Kidney epithelial cell (primary cell): ENCODE measurements at places on chromosomes 4 and X. TPM values are rescaled to one million over a fixed set of nuclear protein-coding genes. Genes with fewer than 3 reads are reported as not detected.

DNA sequence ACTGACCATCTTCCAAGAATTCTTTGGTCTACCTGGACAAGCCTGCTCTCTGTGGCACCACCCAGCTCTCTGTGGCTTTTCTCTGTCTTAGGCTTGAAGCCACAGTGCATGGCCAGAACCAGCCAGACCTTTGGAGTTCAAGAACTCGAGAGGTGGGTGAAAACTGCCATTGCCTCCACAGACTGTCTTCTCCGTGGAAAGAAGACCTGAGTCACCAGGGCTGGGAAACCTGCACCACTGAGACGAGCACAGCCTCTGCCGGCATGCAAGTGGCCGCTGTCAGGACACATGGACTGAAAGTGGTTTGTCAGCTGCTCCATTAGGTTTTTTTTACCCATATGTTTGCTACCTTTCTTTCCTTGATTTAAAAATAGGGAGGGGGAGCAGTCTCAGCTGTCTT is 74.5 kb downstream of the MGST2 start:
- no peak for DNase-seq

DNA sequence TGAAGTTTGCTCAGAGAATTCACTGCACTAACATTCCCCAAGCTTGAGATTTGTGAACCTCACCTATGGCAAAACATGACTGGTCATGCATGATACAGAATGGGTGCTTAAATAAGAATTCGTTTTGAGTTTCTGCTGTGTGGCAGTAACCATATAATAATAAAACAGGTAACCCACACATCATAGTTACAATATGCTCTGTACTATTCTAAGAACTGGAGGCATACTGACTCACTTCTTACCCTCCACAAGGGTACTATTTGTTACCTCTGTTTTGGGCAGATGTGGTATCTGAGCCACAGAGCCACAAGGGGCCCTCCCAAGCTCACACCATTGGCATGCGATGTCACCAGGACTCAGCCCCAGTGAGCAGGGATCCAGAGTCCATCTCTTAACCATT is 17.6 kb downstream of the SLC2A9 start:
- no peak for DNase-seq

The MEPE gene
- total RNA-seq, result not detected in 2 replicates

The POF1B gene
- not detected in 2 replicates for total RNA-seq

DNA sequence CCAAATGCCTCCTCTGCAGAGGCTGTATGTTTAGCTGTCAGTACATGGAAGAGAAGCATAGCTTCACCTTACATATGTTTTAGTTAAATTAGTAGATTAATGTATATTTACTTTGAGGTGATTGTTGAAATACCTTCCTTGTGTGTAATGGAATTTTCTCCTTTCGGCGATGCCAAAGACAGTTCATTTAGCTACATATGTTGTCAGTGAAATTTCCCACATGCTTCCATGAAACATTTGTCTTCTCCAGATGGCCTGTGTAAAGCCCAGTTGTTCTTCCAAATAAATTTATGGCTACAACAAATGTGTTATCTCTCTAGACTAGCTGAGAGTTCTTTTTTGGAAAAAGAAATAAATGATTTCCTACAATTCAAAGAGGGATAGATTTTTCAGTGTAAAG is 95.2 kb downstream of the GPAT3 start:
- DNase-seq, result no peak

DNA sequence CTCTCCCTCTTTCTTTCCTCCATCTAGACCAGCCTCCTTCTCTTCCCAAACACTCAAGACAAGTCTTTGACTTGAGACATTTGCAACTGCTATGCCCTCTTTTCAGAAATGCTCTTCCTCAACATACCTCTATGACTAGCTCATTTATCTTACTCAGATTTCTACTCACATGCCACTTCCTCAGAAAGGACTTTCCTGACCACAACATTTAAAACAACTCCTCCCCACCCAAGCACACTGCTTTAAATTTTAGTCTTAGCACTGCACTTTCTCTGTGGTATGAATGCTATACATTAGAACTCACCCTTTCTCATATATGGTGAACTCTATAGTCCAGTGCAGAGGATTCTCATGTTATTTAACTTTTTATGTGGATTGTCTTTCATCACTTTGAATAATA is 28.4 kb upstream of the SULT1E1 start:
- DNase-seq, result no peak

- DNase-seq, result no peak
Observed at GRCh38 chr4:179071131-179071530, 1628.9 kb upstream of the AGA start.

- no peak for DNase-seq
Observed at GRCh38 chr4:17762726-17763125, 18.7 kb downstream of the FAM184B start.

GRCh38 chr4:180560896-180561295 is 1682.3 kb upstream of the TENM3 start:
- DNase-seq, result peak; percentile 5

The RIPPLY1 gene
- total RNA-seq, result not detected in 2 replicates

- no peak for DNase-seq
Observed at GRCh38 chr4:186844059-186844681, 120.5 kb upstream of the FAT1 start.
